Bladder microvascular endothelial cell (primary cell): ENCODE measurements at places on chromosomes 3 and 15. TPM values are rescaled to one million over a fixed set of nuclear protein-coding genes. Genes with fewer than 3 reads are reported as not detected.

The MYZAP gene
- total RNA-seq, result 13.9 and 53.4 TPM in 2 replicates

The GOLGA8T gene
- 0.13 TPM in 1 of 2 replicates, not detected in the other for total RNA-seq

The TM4SF4 gene
- not detected in 2 replicates for total RNA-seq

The BCL2A1 gene
- total RNA-seq, result 0.19 TPM in 1 of 2 replicates, not detected in the other

The EPB42 gene
- not detected in 2 replicates for total RNA-seq
